ENCODE measurements at places on chromosomes 11 and 22. TPM values are rescaled to one million over a fixed set of nuclear protein-coding genes. Genes with fewer than 3 reads are reported as not detected.

Gene OR51B5
- total RNA-seq, result not detected

Gene HBB
- not detected for total RNA-seq

Gene PATE4
- total RNA-seq, result not detected

Gene PNPLA3
- 4.4 TPM for total RNA-seq

Gene SOX6
- under 0.01 TPM for total RNA-seq

Gene SLC6A5
- total RNA-seq, result not detected

Gene IL18
- not detected for total RNA-seq

Gene SLC25A45
- 0.46 TPM for total RNA-seq

Gene SLC17A6
- total RNA-seq, result not detected

Gene ARHGAP42
- total RNA-seq, result 1.8 TPM

Gene MOGAT2
- not detected for total RNA-seq

Gene UBQLN3
- not detected for total RNA-seq

Gene ATXN10
- total RNA-seq, result 97.1 TPM

Gene IFITM1
- total RNA-seq, result 92.6 TPM

Gene TRAPPC4
- total RNA-seq, result 160 TPM

Gene C1QTNF4
- total RNA-seq, result 1.5 TPM

Gene ART5
- not detected for total RNA-seq

Gene CHRNA10
- not detected for total RNA-seq

Gene APBB1
- 46.1 TPM for total RNA-seq

Gene INS
- not detected for total RNA-seq

Gene MS4A3
- total RNA-seq, result not detected

Gene OR51D1
- not detected for total RNA-seq

Gene HEPHL1
- not detected for total RNA-seq

Gene RASGRP2
- total RNA-seq, result 0.46 TPM

Gene NRIP3
- total RNA-seq, result 24.0 TPM

Gene KCNJ4
- not detected for total RNA-seq

Gene KRTAP5-9
- total RNA-seq, result not detected

Gene KDM4D
- 0.32 TPM for total RNA-seq

Gene LDLRAD3
- 9.1 TPM for total RNA-seq

Gene CARD18
- not detected for total RNA-seq

Gene RAG2
- not detected for total RNA-seq

Gene PLA2G3
- 0.76 TPM for total RNA-seq

Gene SLC22A12
- not detected for total RNA-seq

Gene HOATZ
- total RNA-seq, result not detected

Gene SPCS2
- 40.7 TPM for total RNA-seq

Gene CALCA
- not detected for total RNA-seq

Gene NXPE1
- total RNA-seq, result not detected

Gene CHKA
- total RNA-seq, result 15.8 TPM

Gene NXPE4
- total RNA-seq, result not detected

Gene POU2AF3
- total RNA-seq, result not detected

Gene VPREB3
- total RNA-seq, result not detected

Gene SEZ6L
- not detected for total RNA-seq

Gene NAALAD2
- 0.61 TPM for total RNA-seq

Gene GPR152
- total RNA-seq, result not detected

Gene BRSK2
- total RNA-seq, result 0.15 TPM

Gene KRTAP5-7
- not detected for total RNA-seq

Gene INPP5J
- total RNA-seq, result 0.30 TPM

Gene HORMAD2
- not detected for total RNA-seq

Gene SLC22A9
- not detected for total RNA-seq

Gene LAYN
- total RNA-seq, result 1.8 TPM

Gene SMC1B
- total RNA-seq, result not detected

All from epithelial cell of umbilical artery (primary cell).